ENCODE measurements at places on chromosomes 6 and 20.

- DNase-seq = no peak
Measured at GRCh38 chr20:14991023-14991422, 653.6 kb upstream of the FLRT3 start.

- DNase-seq = no peak
Measured at GRCh38 chr6:168905451-168906090, 348.1 kb downstream of the THBS2 start.

DNA sequence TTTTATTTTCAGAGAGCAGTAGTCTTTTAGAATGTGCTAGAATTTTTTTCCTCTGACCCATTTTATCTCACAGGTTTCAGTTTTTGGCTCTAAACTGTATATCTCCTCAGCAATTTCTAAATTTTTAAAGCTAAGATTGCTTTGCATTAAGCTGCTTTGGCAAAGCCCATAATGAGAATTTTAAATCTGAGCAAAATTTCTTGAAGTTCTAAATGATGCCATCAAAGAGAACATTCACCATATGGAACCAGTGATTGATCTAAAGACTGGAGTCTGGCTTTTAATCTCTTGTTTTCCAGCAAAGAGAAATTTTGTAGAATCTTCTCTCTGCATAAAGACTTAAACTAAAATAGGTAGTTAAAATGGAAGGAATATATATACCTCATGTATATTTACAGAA, 313.6 kb downstream of the TBC1D32 start:
- DNase-seq = no peak

- no peak for DNase-seq
Measured at GRCh38 chr20:63697868-63698545, 1.6 kb downstream of the TNFRSF6B start.

GRCh38 chr20:25054096-25054820, 3.7 kb downstream of the ACSS1 start:
- DNase-seq = no peak

DNA sequence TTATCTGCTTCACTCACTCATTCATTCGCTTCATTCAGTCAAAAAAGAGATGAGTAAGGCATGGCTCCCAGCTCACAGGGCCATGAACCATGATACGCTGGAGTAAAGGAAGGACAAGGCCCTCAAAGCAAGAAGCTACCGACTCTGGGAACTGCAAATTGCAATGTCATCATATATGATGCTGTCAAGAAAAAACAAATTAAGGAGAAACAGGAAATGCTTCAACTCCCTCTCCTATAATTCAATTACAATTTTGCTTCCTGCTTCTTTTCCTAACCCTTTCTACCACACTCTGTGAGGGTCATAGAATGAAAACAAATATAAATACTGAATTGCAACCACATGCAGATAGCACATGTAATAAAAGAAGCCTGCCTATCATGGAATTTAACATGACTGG, 725.7 kb upstream of the FLRT3 start:
- DNase-seq = no peak

DNA sequence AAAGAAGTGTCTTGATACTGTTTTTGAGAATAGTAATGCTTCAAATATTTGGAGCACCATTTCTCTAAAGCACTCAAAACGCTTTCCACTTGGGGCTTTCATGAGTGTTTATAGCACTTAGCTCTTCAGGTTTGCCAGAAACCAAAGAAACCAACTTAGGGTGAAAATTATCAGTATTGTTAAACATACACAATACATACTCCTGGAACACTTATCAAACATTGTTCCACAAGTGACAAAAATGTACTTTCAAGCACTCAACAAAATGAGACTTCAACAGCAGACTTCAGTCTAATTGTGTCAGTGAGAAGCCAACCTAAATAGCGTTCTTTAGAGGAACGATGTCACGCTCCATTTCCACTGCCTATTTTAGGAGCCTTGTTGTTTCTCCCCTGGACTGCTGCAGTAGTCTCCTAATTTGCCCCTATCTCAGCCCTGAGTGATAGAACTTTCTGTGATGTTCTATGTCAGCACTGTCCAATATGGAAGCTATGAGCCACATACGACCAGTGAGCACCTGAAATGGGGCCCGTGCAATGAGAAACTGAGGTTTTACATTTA, 461.3 kb downstream of the KIF16B start:
- DNase-seq = no peak

GRCh38 chr20:10521068-10521831, 86.1 kb downstream of the SLX4IP start:
- no peak for DNase-seq

- no peak for DNase-seq
Measured at GRCh38 chr6:161273274-161273751, 548 bp downstream of the AGPAT4 start.

- DNase-seq = no peak
Measured at GRCh38 chr20:13121840-13122515, 99.1 kb upstream of the ISM1 start.

DNA sequence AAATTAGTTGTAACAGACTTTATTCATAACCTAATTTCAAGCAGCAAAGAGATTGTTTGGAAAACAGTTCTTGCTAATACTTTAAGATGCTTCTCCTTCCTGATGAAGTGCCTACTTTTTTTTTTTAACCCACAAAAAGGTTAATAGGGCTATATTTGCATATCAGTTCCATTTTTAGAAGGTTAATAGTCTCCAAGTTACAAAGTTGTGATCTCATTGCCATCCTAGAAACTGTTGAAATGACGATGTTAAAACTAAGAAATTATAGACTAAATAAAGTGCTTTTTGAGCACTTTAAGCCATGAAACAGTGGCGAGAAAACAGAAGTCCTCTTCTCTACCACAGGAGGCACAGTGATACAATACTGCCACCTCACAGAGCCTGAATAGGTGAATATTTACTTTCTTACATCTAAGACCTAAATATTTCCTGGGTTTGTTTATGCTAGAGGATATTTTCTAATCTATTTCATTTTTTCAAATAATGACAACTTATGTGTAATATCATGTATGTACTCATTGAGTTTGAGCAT, 5.3 kb downstream of the RNF144B start:
- no peak for DNase-seq

- no peak for DNase-seq
Measured at GRCh38 chr6:141906569-141907080, 226.1 kb upstream of the GJE1 start.

- no peak for DNase-seq
Measured at GRCh38 chr20:1274485-1275311, 8.6 kb downstream of the SNPH start.

DNA sequence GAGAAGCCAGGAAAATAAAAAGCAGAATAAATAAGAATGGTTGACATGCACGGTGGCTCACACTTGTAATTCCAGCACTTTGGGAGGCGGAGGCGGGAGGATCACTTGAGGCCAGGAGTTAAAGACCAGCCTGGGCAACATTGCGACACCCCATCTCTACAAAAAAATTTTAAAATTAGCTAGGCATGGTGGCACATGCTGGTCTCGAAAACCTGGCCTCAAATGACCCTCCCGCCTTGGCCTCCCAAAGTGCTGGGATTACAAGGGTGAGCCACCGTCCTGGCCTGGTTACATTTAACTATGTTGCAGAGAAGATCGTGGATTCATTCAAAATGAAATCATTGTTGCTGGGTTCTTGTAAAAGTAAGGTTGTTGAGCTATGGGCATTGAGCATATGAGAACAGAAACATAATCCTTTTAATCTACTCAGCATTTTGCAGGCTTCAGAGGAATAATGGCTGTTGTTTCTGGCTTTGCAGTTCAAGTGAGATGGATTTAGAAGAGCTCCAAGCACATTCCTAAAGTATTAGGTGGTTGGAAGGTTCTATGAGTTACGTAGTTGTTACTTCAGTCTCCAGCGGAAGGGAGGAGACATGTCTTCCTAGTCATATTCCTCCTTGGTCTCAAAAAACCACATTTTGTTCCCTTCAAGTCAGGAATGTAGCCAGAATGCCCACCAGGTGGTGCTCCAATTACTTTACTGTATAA, 45.6 kb upstream of the RAB23 start:
- no peak for DNase-seq

DNA sequence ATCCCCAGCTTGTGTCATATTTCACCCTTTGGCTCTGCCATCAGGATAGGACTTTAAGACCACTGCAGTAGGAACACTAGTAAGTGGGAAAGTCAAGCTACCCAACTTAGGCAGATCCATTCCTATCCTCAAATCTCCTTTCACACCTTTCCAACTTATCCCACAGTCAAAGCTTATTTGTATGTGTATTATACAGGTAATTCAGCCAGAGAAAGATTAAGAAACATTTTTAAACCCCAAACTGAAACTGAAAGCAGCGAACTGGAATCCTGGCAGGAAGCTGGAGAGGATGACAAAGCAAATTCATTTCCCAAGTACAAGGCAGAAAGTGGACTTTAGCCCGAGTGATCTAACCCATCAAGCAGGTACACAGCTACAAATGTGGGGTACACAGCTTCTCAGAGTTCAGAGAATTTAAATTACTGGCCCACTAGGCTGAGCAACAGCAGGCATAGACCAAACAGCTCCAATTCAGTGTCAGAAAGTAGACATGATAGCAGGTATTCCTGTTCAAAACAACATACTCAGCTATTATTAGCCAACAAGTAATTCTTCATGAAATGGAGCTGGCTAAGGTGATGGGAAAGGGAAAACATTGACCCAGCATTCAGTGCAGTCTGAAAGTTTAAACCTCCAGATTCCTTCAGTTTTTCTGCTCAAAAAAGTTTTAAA, 39.1 kb downstream of the ILRUN start:
- DNase-seq = no peak

- DNase-seq = no peak
Measured at GRCh38 chr20:35443003-35443402, 5.0 kb upstream of the GDF5 start.

GRCh38 chr20:37575884-37576283, 48.2 kb upstream of the BLCAP start:
- DNase-seq = no peak

- DNase-seq = no peak
Measured at GRCh38 chr20:24051160-24051559, 62.6 kb upstream of the GGTLC1 start.

DNA sequence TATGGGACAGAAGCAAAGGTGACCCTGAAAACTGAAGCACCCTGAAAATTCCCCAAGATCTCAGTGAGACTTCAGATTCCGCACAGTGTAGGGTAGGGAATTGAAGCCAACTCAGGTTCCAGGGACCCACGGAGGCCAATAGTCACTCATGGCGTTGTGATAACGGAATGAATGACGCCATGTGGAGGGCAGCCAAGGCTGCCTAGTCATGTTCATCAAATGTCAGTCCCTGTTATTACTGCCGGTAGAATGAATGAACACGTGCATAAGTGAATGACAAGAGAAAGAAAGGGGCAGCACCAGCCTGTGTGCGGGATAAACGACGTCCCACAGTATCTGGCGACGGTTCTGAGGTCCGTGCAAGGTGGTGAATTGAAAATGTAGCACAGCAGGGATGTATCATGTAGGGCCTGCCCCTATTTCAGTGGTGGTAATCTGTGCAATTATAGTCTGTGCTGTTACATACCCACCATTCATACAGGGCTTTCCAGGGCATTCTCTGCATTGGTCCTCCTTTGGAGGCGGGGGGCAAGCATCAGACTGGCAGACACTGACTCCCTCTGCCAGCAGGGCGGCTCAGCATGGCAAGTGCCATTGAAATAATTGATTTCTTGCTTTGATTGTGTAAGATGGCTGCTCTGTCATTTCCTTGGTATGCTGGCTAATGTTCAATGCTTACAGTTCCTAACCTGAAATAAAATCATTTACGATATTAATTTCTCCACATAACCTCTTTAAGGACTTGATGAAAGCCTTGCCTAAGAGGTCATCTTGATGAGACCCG, 386.9 kb downstream of the CDH4 start:
- DNase-seq = no peak

GRCh38 chr6:1110164-1110563, 201.7 kb upstream of the FOXQ1 start:
- DNase-seq = no peak

DNA sequence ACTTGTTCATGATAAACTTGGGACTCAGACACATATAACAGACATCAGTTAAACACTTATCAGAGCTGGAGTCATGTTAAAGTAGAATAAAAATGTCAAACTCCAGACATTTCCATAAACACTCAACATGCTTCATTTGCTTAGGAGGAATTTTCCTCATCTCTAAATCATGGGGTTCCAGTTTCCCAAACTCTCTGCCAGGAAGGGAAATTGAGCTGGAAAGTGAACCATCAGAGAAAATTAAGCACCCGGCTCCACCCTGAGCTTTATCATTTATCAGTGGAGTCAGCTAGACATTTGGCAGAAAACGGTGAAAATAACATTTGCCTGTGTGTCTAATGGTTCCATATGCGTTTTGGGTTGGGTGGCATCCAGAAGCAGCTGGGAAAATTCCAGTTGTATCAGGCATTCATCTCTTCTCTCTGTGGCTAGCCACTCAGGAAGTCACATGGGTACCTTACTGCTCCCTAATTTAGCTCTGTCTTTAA, 25.3 kb upstream of the ZNFX1 start:
- no peak for DNase-seq

GRCh38 chr6:3061501-3061941, 6.8 kb upstream of the RIPK1 start:
- DNase-seq = no peak

GRCh38 chr6:122709922-122710512, 69.5 kb upstream of the FABP7 start:
- DNase-seq = no peak

DNA sequence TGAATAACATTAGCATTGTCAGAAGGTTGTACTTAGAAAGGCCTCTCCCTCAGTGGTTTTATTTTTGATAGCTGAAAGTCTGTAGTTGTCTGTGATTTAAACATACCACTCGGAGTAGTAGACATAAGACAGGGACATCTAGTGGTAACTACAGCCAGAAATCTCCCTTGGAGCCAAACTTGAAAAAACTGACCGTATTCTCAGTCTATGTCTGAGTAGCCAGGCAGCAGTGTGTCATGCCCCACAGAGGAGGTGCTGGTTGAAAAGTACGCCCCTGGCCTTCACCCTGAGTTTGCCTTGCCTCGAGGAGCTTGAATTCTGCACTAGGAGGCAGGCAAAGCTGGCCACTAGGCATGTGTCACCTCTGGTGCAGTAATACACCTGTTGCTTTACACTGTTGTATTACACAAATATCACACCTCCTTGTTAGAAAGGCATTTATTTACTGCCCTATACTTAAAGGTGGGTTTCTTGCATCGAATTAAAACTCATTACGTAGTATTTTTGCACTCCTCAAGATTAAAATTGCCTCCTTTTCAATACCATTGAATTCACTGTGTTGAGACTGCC, 20.8 kb downstream of the ZBTB2 start:
- no peak for DNase-seq
